Central memory CD8-positive, alpha-beta T cell (primary cell): ENCODE measurements at places on chromosomes 2 and 18.

DNA sequence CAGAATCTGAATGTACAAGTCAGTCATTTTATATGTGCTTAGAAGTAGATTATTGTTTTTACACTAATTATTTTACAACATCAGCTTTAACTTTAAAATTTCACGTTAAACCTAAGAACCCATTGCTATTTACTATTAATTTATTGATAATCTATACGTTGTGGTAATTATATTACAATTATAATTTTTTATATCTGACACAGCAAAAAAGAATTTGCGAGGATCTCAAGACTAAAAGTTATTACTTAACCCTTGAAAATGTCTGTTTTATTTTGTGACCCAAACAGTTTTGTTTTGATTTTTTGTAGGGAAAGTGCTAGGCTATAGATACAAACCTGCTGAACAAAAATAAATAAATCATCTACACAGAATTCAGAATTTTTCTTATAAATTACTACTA lies 30.3 kb downstream of the BAZ2B start:
- DNase-seq: no peak

GRCh38 chr2:178592655-178593054 lies 112.4 kb downstream of the PLEKHA3 start:
- DNase-seq: no peak

- DNase-seq: no peak
These were observed 245.3 kb downstream of the TSN start for GRCh38 chr2:122000556-122001340.

DNA sequence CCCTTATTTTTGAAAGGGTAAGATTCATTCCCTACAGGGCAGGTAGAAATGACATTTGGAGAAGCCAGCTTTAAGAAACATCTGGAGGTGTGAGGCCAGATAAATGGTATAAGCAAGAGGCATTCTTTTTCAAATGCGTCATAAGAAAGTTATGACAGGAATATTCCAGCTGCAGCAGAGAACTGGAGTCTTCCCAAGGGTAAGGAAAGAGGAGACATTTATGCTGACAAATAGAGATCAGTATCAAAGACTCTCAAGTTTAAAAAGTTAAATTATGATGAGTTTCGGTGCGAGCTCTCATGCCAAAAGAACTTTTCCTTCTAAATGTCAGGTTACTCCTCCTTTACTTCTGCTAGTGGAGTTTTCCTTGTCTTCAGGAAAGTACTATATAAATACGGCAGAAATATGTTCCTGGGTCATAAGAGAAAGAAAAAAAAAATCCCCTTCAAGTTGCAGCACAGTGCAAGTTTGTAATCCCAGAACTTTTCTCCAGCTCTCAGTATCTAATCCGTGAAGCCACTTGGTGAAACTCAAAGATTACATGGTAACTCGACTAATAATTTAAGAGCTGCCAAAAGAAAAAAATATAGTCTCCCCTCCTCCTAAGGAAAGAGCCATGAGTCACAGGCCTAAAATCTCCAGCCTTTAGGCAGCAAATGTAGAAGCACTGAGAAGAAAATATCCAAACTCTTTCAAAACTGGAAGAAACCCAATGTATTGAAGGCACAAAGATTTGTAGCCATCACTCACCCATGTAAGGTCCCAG lies 428.1 kb downstream of the MEIS1 start:
- DNase-seq: no peak

- no peak for DNase-seq
These were observed 112.2 kb upstream of the NABP1 start for GRCh38 chr2:191565647-191566198.

DNA sequence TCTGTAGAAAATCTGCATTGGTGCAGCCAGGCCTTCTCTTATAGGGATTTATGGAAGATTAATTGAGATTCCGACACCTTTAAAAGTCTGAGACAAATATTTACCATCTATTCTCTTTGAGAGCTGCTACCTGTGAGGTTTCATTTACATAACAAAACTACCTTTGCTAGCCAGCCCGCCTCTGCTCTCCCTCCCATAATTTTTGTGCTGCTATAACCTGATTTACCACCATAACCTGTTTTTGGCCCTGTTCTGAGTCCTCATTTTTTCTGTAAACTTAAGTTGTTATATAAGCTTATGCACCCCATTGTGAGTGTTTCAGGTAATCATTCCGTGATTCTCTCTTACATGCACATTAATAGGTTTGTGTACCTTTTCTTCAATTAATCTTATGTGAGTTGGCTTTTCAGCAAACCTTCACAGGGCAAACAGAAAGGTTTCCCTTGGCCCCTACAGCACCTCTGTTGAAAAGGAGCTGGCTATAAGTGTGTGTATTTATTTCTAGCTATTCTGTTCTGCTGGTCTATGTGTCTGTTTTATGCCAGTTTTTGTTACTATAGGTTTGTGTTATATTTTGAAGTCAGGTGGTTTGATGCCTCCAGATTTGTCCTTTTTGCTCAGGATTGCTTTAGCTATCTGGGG lies 114.9 kb upstream of the XIRP2 start:
- DNase-seq: no peak

- DNase-seq: no peak
These were observed 142.6 kb downstream of the RAPGEF4 start for GRCh38 chr2:172878260-172878659.

DNA sequence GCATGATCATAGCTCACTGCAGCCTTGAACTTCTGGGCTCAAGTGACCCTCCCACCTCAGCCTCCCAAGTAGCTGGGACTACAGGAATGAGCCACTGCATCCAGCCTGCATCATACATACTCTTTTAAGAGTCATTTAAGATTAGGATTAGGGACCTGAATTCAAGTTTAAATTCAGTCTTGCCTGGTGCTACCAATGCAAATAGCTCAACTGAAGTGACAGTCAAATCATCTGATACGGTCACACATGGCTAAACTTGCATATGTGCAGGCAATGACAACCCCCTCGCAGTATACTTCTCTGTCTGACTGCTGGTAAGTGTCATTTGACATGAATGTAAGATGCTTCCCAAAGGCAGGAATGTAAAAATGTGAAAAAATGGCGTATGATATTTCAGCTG lies 31.8 kb upstream of the TMEM131 start:
- no peak for DNase-seq

DNA sequence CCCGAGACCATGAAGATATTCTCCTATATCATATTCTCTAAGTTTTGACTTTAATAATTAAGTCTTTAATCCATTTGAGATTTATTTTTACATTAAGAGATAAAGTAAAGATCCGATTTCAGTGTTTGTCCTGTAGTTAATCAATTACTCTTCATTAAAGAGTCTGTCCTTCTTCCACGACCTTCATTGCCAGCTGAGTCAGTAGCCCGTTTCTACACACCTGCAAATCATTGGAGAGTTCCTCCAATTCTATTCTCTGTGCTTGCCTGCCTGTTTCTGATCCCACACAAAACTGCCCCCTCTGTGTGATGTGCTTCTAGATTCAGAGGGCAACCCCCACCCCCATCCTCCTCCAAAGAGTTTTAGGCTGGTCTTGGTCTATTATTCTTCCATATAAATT lies 119.2 kb downstream of the KCNF1 start:
- no peak for DNase-seq

DNA sequence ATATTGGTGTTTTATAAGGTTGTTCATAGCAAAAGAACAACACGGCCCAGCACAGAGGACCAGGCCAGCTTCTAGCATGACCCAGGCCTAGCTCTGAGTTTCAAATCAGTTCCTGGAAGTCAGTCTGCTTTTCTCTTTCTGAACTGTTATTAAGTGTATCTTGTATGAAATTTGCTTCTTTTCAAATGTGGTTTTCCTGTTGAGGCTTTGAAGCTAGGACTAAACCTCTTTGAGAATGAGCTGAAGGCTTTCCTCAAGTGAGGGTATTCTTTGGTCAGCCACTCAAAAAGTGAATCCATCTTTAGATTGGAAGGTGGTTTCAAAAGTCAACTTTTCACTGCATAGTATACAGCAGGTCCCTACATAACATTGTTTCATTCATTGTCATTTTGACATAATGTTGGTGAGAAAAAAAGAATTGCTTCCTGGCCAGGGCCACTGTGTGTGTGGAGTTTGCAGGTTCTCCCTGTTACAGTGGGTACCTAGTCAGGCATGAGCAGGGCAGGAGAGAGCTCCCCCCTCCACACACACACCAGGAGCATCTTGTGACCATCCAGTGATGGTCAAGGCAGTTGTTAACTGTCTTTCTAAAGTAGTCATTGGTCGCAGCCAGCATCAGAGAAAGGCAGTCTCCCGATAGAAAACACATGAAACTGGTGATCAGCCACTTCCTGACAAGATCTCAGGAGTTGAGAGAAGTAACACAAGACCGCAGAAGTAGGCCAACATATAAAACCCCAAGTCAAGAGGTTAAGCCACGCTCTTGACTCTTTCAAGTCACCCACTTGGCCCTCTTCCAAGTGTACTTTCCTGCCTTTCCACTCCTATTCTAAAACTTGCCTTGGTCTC lies 6.7 kb upstream of the ACAA2 start:
- DNase-seq: no peak

DNA sequence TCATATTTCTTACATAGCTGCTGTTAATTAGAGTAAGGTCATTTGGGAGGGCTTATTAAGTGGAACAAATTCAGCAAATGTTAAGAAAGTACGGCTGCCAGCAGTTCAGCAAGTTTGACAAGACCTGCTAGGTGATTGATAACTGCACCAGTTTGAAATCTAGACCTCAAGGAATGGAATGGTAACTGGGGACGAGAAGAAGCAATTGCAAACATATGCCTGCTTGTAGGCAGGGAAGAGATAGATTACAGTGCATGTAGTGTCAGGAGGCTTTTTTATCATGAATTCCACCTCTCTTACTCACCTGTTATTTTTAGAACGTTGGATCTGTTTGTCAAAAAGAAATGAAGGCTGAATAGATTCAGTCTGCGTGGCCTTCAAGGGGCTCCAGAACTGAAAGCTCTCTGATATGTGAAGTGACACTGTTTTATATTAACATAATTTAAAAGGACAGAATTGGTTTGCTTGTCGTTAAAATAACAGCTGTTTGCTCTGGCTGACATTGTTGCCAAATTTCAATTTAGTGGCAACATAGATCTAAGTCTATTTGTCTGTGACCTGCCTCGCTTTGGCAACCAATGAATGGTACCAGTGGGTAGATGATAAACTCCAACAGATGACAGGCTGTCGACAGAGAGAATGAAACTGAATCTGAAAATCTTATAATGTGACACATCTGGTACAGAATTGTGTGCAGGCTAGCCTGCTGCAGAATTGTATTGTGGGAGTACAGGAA lies 199.3 kb downstream of the ZNF407 start:
- DNase-seq: no peak

GRCh38 chr2:132936261-132936660 lies 266.3 kb upstream of the LYPD1 start:
- no peak for DNase-seq

DNA sequence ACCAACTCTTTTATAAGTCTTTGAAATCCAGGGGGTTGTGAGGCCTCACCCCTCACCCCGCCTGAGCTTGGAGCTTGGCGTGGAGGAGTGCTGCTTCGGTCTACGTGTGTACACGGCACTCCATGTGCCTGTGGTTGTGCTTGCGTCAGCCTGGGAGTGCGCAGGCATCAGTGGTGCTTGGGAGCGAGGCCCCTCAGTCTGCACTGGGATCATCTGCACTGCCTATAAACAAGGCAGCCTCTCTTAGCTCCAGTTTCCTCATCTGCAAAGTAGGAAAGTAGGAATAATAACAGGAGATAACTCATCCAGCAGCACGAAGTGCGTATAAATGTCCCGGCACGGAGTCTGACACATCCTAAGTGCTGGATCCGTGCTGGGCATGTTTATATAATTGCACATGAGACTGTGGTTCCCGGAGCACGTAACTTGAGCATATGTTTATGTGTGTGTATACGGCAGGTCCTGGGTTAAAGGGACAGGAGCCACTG lies 1.2 kb downstream of the GYPC start:
- DNase-seq: peak; percentile 40

- no peak for DNase-seq
These were observed 59.7 kb upstream of the MAPRE2 start for GRCh38 chr18:34981487-34981886.

- DNase-seq: no peak
These were observed 142.6 kb downstream of the RIF1 start for GRCh38 chr2:151552287-151552686.

- no peak for DNase-seq
These were observed 1599.2 kb upstream of the TMEFF2 start for GRCh38 chr2:193793914-193794313.

GRCh38 chr2:177712462-177712861 lies 319.9 kb downstream of the AGPS start:
- no peak for DNase-seq

DNA sequence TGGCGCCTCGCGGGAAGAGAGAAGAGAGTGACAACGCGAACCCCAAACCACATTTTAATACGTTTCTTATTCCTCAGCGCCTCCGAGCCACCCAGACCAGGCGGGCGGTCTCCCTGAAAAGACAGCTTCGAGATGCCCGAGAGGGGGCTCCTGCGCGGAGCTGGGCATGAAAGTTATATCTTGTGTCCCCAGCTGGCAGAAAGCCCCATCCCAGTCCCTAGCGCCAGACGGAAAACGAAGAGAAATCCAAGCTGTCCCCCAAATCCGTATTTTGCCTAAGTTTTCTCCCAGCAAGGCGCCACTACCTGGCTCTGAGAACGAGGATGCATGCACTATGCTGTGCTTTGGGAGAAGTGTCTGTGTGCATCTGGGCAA lies 797 bp downstream of the NXPH2 start:
- no peak for DNase-seq

- no peak for DNase-seq
These were observed 178.4 kb upstream of the TPO start for GRCh38 chr2:1234731-1235308.

DNA sequence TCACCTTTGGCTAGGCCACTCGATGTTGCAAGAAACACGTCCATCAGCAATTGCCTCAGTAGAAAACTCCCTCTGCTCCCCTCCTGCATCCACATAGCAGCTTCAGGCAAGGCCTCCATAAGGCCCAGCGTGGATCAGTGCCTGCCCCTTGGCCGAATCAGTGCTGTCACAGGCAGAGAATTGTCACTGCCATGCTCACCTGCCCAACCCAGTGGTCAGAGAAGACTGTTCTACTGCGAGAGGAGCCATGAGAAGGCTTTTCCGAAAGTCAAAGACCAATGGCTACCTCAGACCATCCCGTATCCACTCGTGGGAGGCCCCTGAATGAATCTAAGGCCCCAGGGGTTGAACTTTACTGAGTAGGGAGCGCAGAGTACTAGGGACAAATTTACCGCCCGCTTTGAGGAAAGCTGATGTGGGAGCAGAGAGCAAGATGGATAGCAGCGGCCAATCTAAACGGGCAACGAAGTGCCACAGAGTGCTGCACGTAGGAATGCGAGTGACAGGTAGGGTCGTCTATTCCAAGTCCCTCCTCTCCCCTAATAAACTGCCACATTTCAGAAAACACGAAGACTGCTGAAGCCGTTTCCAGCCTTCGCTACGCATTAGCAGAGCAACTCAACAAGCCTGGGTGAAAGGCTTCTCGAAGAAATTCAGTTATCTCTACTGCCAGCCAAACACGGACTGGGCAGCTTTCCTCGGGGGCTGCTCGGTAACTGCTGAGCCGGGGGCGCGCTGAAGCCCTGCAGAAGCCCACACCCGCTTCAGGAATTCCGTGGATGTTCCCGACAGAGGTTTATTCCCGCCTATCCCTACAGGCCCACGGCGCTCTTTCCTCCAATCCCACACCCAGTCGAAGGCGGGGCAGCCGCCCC lies 968 bp upstream of the RALBP1 start:
- DNase-seq: no peak
